ENCODE measurements at places on chromosomes 16 and 17.
A peak's percentile ranks its signal among the peaks of the same experiment; 100 is the strongest.

DNA sequence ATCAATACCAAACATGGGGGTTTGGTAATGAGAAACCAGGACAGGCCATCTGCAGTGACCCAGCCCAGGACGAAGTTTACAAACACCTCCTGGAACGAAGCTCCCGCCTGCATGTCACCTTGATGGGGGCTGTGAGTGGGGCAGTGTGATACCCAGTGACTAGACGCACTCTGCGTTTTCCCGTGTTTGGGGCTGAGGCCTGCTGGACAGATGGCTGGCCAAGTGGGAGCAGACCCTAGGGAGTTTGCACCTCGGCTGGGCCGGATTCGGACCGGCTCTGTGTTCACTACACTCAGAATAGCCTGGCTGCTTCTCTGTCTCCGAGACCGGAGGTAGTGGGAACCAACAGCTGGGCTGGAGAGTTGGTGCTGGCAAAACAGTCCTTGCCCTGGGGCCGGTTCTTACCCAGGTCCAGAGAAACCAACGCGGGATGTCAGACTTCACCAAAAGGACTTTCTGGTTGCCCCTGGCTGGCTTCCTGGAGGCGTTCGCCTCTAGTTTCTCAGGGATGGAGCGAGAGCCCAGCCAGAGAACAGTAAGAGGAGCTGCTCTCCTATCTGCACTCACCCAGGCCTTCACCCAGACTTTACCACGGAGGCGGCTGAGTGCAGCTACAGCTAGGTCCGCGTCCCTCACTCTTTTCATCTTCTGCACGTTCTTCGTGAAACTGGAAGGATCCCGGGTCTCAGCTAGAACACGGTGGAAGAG lies 20.4 kb downstream of the CARHSP1 start:
- no peak for DNase-seq

- no peak for DNase-seq
Measured at GRCh38 chr16:11992586-11993524, 16.3 kb downstream of the SNX29 start.

DNA sequence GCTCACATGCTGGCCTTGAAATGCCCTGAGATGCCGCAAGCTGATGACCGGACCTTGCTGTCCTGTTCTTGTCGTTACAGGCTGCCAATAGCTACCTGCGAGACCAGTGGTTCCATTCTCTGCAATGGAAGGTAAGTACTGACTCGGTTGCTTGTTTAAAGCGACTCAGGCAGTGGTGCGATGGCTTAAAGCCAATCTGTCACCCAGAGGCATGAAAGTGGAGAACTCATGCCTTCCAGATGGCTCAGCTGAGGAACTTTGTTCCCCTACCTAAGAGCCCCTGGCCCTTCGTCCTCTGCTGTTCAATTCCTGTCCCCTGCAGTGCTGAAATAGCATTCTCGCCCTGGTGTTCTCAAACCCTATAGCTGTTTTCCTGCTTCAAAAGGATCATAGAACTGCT lies 158.3 kb upstream of the PLCG2 start:
- DNase-seq: no peak

DNA sequence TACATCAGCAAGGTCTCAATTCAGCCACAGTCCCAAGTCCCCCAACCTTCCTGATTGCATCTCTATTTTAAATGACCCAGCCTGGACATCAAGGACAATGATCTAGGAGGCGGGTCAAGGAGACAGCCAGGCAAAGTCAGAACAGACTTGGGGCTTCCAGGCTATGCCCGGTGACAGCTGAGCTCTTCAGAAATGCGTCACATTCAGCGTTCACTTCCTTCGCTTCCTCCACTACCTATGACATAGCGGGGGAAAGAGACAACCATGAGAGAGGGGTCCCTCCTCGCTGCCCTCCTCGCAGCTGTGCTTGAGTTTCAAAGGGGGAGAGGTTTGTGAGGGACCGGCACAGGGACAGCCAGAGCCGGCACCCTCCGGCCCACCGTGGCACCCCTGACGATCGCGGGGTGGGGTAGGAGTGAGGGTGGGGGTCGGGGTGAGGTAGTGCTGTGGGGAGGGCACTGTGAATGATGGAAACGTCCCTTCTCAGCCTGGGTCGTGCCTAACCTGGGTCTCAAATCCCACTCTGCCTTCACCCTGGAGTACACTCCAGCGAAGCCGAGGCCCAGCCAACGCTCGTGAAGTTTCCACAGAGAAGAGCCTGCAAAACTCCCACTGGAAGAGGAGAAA lies 12.3 kb upstream of the LGALS3BP start:
- no peak for DNase-seq

DNA sequence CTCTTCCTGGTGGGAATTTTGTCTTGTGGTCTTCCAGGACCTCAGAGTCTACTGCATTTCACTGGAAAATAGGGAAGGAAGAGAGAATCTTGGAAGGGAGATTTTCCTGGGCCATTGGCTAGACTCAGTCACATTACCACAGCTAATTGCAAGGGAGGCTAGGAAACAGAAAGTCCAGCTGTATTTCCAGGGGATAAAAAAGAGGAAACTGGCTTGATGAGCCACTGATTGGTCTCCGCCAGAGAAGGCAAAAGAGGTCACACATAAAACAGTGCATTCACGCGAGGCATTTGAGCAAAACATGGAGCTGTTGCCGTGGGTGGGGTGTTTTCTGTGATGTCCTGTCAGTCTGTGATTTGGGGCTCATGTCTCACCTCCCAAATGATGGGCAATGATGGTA lies 345.3 kb downstream of the FOXL1 start:
- no peak for DNase-seq

GRCh38 chr17:76000016-76000754 lies 470 bp upstream of the CDK3 start:
- DNase-seq: no peak

- peak; percentile 50 for DNase-seq
Measured at GRCh38 chr17:29111816-29112499, 68.2 kb downstream of the MYO18A start.

DNA sequence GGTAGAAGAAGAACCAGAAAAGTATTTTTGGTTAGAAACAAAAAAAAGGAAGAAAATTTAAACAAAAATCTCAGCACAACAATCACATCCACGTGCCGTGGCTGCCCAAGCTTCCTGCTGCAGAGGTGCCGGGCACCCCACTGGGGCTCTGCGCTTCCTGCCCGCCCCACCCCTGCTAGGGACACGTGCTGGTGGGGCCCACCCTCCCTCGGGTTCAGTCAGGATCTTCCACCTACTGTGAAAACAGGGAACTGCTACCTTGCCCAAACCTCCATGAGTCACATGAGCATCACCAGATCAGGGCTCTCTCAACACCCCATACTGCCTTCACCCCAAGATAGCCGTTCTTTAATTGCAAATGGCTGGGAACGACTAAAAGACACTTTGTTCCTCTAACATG lies 24.4 kb upstream of the CYTH1 start:
- no peak for DNase-seq

DNA sequence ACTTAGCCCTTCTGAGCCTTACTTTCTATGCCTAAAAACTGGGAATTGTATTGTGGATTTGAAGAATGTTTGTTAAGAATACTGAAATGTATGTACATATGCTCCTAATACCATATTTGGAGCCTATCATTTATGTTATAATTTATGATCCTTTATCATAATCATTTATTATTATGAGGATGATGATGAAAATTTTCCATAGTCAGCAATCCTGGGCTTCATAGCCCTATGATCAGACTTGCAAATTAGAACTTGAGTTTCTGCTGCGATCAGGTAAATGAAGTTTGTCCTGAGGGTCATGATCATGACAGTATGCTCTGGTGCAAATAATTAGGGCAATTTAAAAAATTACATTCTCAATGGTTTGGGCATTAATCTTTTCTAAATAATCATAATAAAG lies 147.4 kb downstream of the CA10 start:
- DNase-seq: no peak

GRCh38 chr17:4420692-4421131 lies 13.0 kb upstream of the SPNS3 start:
- peak; percentile 64 for DNase-seq

GRCh38 chr17:13931111-13931526 lies 138.2 kb upstream of the COX10 start:
- peak; percentile 13 for DNase-seq

DNA sequence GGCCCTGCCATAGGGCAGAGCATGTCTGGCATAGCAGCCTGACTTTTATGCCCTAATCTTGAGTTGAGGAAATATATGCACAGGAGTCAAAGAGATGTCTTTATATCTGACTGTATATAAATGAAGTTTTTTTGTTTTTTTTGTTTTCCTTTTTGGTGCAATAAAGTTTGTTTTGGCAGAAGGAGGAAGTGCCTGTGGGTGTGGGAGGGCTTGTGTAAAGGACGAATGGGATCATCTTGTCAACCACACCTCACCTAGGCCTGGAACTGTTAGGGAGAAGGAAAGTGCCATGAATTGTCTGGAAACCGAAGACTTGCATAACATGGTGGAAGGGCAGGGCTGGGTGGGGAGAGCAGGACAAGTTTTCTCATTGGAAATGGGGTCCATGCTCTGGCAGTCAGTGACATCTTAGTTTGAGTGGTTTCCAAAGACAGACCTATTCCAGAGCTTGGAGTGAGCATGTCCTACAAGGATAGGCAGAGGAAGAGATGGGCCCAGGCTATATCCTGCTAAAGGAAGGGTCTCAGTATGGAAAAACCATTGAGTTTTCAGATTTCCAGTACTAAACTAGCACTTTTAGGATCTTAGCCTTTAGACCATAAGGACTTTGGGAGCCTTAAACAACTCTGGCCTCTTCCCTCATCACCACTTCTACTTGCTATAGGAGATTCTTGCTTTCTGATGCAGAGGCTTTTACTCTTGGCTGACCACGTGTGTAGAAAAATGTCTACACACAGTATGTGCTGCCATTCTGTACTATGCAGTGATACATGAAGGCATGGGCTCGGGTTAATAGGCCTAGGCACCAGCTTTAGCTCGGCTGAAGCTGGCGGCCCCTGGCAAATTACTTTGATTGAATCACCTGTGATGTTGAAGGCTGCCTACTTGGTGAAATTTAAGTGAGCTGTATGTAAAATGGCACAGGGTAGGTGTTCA lies 15.5 kb downstream of the SNF8 start:
- DNase-seq: no peak

DNA sequence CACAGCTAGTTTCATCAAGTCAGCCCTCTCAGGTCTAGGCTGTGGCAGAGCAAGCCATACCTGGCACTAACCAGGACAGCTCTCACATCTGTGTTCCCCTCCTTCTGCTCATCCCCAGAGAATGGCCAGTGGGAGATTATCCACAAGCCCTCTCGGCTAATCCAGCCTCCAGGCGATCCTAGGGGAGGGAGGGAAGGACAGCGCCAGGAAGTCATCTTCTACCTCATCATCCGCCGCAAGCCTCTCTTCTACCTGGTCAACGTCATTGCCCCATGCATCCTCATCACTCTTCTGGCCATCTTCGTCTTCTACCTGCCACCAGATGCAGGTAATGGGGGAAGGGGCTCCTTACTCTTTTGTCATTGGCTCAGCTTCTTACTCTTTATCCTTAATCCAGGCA lies 3.6 kb downstream of the CHRNB1 start:
- no peak for DNase-seq

GRCh38 chr16:23353440-23353839 lies 51.3 kb downstream of the SCNN1B start:
- DNase-seq: no peak

GRCh38 chr16:25726430-25727098 lies 34.8 kb downstream of the HS3ST4 start:
- no peak for DNase-seq

DNA sequence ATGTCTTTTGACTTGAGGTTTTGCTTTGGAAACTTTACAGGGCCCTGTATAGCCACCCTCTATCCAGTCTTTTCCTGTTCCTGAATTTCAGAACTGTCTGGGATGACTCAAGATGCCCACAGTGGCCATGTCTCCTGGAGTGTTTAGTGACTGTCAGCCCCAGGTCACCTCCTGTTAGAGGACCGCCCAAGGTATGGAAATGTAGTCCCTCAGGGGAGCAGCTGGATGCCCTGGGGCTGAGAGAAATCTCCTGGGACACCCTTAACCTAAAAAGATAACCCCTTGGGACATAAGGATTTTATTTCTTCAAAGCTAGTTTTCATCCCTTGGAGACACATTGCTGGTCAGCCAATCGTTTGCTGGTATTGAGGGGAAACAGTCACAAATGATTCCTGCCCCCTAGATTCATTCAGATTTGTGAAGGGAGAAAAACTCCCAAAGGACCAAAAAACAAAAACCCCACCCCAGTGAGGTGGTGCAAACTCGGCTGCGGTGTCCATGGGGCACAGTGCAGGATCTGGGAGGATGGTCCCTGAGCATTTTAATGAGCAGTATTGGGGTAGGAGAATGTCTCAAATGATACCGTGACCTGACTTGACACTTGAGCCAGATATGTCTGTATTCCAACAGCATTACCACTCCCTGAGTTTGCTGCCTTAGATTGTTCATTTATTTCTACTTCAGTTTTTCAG lies 1.7 kb downstream of the ZNF267 start:
- DNase-seq: no peak

DNA sequence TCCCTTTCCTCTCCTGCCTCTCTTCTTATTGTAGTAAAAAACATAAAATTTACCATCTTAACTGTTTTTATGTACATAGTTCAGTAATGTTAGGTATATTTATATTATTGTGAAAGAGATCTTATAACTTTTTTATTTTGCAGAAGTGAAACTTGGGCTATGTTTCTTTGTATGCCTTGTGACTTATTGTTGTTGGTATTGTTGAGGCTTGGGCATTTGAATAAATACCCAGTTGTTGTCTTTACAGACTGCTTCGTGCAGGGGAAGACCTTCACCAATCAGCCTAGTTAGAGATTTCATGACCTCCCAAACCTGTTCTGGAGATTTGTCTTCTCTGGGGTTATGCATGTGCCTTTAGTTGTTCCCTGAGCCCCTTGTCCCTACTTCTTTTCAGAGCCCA lies 31.9 kb downstream of the REXO5 start:
- DNase-seq: no peak

- no peak for DNase-seq
Measured at GRCh38 chr17:2174014-2174413, 119.1 kb downstream of the HIC1 start.

DNA sequence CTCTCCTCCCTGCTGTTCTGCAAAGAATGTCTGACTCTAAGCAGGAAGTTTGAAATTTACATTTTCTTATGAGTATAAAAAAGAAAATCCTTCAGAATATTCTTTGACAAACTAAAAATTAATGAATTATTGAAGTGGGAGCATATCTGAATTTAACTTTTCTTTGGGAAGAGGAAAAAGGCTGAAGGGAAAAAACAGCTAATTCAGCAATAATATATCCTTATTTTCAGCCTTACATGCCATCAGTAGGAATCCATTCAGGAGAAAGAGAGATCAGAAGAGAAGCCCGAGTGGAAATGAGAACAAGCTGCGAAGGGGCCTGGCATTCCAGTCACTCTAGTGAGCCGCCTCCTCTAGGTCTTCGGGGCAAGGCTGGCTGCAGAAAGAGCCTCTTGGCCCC lies 41.7 kb upstream of the BCAR1 start:
- no peak for DNase-seq

Measured in fibroblast of the conjunctiva (primary cell).